ENCODE measurements at places on chromosomes 5 and 9.

DNA sequence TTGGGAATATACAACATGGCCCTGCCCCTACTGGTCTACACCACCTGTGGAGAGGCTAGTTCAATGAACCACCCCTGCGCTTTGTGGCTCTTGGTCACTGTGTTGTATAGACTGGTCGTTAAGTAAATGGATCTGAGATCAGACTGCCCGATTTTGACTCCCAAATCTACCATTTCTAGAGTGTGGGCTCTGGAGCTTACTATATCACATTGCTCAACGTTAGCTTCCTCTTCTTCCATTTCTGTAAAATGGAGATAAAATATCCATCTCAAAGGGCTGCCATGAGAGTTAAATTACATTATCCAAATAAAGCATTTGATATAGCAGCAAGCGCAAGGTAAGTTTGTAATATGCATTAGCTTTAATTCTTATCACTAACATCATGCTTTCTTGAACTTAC lies 52.7 kb upstream of the IFNK start:
- no peak for DNase-seq

DNA sequence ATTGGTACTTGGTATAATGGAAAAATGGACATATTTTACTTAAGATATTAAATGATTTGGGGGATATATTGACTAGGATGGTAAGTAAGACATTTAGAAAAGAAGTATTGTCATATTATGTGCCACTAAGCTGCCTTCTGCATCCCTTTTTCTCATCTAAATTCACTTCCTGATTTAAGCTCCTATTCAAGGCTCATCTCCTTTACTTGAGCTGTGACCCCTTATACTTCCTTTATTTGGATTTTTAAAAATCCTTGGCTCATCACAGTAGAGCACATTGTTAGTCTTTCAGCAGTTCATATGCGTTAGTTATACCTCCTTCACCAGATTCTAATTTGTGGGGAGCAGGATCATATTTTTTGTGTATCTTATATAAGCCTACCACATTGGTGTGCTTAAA lies 6.6 kb downstream of the COMMD10 start:
- DNase-seq: no peak

DNA sequence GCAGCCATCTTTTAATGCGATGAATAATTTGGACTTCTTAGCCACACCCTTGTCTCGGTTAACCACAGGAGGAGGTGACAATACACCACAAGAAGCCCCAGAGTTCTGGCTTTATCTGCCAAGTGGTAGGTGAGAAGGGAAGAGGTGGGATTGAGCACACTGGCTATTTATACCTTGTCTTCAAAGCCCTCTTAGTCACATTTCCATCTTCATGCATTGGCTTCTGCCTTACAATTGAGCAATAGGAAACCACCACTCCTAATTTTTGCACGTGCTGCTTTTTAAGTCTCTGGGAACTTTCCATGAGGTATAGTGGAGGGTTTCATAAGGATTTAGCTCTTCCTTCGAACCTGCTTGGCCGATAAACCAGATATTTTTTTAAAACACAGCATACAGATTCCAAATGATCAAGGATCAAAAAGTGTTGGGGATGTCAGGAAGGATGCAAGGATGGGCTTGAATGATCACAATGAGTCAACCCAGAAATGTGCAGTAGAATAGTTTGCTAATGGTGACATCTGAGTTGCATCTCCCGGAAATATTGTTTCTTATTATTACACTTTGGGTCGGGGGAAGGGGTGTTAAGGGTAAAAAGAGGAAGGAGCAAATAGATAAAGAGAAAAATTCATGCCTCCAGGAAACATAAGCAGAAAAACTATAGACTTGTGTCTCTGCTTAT lies 25.5 kb downstream of the PLAC8L1 start:
- no peak for DNase-seq

GRCh38 chr5:57939771-57940170 lies 457.2 kb upstream of the ACTBL2 start:
- no peak for DNase-seq

GRCh38 chr5:133331941-133332340 lies 280.1 kb downstream of the HSPA4 start:
- DNase-seq: no peak

DNA sequence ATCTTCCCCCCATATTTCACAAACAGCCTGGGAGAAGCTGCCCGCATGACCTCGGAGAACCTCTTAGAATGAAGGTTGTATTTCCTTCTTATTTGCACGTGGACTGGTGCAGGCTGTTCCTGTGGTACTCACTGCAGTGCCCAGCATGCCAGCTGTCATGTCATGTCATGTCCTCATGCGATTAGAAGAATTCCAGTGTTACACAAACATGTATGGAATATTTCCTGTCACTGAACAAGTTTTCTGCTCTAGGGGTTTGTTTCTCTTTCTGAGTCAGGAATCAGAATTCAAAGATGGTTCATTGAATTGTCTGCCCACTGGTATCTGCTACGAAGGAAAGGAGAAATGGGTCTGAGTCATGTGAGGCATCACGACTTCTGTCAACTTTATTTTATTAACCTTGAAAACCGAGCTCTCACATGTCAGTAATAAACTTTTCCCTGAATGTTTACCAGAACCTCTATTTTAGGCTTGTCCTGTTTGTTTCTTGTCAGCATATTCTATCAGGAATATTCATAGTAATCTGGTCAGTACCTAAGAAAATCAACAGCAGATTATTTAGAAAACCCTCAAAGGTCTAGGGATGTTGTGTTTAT lies 415.6 kb downstream of the GADD45G start:
- no peak for DNase-seq

GRCh38 chr9:137175345-137175961 lies 3.6 kb upstream of the TMEM210 start:
- no peak for DNase-seq

- no peak for DNase-seq
Measured at GRCh38 chr5:116661419-116661818, 86.8 kb upstream of the SEMA6A start.

DNA sequence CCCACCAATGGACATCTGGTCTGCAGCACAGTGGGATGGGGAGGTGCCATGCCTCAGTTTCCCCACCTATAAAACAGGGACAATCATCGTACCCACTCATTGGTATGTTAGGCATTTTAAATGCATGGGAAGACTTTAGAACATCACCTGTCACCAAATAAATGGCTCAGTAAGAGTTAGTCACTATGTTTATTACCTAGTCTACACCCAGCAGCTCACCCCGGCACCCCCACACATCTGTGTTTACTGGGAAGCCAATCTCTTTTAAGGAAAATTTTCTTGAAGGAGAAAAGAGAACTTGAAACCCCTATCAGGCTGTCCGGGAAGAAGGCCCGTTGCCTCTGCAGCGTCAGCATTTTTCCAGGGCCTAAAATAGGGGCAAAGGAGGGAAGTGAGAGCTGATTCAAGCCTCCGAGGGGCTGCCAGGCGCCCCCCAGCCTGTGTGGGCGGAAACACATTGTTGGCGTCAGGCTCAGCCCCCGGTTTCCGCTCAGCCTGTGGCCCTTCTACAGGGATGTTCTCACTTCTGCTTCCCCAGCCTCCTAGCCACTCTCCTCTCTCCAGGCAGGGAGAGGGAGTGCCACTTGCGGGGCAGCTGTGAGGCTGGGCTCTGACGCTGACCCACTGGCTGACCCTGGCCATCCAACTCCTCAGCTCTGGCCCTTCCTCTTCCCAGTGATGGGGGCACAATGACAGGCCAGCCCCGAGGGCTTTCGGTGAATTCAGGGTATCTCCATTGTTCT lies 4.6 kb downstream of the CSF1R start:
- DNase-seq: no peak

DNA sequence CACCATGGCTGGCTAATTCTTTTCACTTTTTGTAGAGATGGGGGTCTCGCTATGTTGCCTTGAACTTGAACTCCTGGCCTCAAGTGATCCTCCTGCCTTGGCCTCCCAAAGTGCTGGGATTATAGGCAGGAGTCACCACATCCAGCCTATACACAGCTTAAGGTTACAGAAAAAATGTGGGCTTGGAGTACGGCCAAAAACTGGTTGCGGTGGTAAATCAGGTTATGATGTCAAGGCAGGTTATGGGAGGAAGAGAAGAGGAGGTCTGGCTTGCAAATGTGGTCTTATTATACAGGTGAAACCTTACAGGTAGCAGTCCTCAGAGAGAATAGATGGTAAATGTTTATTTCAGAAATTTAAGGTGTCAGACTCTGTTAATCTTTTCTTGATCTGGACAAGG lies 30.7 kb upstream of the SYK start:
- no peak for DNase-seq

All from activated gamma-delta T cell treated with anti-CD3 and anti-CD28 coated beads, Interleukin-2, amount 50 U/mL, for 16 hours (primary cell).